ENCODE measurements at places on chromosomes 2 and 18. TPM values are rescaled to one million over a fixed set of nuclear protein-coding genes. Genes with fewer than 3 reads are reported as not detected.

- no peak for DNase-seq
These were observed 7.8 kb downstream of the RAB11FIP5 start for GRCh38 chr2:73104933-73105332.

The SCLY gene
- 23.3 TPM for total RNA-seq

The STPG4 gene
- total RNA-seq: not detected

The CD8B gene
- not detected for total RNA-seq

Data from tibial nerve (tissue), 4 donors.